ENCODE measurements at places on chromosomes 11 and 22.

DNA sequence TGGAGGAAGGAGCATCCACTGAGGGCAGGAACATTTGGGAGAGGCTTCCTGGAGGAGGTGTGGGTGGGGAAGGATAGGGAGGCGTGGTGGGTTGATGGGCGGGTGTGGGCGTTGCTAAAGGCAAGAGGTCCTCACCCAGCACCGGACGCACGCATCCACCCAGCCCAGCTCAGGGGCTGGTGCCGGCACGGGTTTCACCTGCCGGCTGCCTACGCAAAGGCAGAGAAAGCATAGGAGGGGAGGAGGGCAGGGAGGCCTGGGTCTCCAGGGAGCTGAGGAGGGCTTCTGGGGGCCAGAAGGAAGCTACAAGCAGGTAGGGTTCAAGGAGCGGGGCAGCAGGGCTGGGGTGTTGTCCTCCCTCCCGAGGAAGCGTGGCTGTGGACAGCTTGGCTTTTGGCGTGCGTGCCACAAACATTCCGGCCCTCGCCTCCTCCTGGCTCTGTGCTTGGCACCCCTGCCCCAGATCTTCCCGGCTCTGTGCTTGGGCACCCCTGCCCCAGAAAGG lies 7.8 kb downstream of the SSH3 start:
- DNase-seq: no peak

DNA sequence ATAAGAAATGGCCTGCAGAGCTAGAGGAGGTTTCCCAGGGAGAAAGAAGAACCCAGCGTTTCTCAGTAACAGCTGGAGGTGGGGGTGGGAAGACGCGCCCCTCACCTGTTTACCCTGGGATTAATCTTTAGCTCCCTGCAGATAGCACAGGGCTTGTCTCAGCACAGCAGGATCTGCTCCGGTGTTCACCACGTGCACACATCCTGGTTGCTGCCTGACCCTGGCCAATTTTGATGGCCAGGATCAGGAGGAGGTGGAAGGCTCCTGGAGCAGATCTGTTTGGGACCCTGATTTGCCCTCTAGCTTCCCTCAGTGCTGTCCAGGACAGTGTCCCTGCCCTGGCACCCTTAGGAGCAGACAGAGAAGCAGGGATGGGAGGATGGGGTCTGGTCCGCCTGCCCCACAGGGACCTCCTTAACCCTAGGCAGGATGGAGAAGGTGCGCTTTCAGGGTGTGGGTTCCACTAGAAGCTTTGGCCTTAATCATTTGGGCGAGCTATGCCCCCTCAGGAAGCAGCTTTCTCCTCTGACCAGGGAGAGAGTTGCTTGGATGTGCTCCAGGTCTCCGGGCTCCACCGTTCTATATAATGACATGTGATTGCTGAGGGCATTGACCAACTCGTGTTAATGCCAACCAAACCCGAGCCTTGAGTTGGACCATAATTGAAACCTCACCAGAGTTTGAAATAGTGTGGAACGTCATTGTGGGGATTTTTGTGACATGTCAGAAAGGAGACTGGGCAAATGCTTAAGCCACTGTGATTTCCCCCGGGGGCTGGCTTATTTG lies 19.3 kb downstream of the UPB1 start:
- DNase-seq: no peak

- no peak for DNase-seq
Measured at GRCh38 chr11:70854201-70854600, 398.2 kb downstream of the SHANK2 start.

DNA sequence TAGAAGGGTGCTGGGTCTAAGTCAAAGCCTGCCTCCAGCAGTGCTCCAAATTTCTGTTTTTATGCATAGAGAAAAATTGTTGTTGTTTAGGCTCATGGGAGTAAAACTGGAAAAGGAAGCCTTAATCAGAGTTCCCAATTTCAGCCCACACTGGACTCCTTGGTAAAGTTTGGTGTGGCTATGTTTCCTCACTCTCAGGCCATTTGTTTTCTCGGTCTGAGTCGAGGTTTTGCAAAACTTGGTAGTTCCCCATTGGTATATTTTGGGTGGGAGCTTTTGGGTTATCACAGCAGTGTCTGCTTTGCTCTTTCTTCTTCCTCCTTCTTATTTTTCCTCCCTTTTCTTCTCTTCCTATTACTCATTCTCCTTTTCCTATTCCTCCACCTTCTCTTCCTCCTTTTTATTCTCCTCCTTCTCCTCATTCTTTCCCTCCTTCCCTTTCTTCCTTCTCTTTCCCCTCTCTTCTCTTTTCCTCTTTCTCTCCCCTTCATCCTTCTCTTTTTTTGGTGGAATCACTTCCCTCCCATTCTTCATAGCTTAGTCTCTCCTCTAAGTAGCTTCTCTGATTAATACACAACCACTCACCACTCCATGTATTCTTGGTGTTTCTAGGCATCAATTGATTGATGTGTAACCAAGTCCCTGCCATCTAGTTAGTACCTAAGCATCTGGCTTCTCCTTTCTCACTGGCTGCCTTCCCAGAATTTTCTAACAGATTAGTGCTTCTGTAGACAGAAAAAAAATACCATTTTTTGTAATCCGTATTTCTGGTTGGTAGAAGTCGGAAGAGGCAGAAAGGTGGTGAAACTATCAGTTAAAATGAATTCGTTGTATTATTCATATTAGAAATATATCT lies 10.1 kb downstream of the SLC5A1 start:
- DNase-seq: no peak

DNA sequence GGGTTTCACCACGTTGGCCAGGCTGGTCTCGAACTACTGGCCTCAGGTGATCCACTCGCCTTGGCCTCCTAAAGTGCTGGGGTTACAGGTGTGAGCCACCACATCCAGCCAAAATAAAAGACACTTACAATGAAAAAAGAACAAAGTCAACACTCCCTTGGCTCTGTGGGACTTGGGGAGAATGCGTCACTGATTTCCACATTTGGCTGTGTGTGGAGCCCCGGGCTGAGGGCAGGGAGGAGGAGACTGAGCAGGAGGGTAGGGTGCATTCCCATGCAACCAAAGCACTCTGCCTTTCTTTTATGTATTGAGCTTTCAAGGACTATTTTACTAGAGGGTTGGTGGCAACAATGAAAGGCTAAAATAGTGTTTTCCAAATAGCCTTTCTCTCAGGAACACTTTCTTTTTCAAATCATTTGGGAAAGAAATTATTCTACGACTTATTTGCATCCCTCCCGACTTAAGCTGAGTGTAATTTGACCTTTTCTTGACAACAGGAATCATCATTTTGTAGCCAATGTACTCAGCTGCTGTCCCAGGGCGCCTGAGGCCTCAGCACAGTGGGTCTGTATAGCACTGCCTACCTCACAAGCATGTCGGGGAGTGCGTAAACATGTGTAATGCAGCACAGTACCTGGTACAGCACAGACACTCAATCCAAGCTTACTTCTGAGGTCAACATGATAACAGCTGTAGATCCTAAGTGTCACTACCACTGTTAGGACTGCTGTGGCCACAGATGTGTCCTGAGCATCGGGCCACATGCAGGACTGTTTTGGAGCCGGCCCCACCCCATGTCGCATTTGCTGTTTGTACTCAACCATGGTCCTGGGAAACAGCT lies 10.1 kb upstream of the SERPIND1 start:
- no peak for DNase-seq

DNA sequence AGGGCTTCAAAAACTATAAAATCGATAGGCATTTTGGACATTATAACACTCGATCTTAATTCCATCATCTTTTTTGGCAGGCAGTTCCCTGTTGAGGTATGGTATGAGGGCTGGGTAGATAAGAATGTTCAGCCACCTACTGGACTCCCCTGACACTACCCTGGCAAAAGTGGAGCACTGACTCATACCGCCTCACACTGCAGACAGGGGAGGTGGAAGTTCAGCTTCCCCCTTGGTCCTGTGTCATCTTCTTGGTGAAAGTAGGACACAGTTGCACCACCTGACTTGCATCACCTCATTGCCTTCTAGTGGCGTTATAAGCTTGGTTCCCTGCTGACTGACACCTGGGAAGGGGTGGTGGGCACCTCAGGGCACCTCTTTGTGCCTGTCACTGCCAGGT lies 30.4 kb downstream of the PAAF1 start:
- peak; percentile 39 for DNase-seq

- no peak for DNase-seq
Measured at GRCh38 chr11:64036087-64037026, 626 bp downstream of the FLRT1 start.

DNA sequence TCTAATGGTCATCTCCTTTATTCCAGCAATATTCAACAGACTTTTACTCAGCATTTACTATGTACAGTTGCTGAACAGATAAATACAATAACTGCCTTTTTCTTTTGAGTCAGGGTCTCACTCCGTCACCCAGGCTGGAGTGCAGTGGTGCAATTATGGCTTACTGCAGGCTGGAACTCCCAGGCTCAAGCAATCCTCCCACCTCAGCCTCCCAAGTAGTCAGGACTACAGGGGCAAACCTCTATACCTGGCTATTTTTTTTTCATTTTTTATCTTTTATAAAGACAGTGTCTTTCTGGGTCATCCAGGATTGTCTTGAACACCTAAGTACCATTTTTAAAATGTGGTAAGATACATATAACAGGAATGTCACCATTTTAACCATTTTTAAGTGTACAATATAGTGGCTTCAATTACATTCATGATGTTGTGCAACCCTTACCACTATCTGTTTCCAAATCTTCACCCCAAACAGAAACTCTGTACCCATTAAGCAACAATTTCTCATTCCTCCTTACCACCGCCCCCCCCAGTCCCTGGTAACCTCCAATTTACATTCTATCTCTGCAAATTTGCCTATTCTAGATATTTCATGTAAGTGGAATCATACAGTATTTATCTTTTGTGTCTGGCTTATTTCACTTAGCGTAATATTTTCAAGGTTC lies 67.8 kb downstream of the MIAT start:
- no peak for DNase-seq

DNA sequence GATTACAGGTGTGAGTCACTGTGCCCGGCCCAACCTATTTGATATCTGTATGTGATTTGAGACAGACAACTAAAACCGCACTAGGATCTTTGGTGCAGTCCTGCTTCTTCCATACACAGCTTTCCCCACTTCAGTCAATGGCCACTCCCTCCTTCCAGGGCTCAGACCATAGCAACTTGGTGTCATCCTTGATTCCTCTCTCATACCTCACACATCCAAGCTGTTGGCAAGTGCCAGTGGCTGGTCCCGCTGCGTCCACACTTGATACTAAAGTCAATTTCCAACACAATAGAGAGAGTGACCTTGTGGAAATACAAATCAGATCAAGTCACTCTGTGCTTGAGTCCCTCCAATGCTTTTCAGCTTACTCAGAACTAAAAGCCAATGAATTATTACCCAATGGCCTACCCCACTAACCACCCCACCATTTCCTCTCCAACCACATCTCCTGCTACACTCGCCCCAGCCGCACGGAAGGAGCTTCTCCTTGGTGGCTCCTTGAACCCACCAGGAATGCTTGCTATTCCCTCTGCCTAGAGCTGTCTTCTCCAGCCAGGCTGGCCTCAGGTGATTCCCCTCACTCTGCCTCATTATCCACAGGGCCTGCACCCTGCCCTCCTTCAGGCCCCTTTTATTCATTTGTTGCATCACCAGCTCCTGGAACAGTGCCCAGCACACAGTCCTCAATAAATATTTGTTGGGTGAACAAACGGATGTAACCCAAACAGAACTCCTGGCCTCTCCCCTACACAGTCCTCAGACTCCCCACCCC lies 12.9 kb downstream of the ABTB2 start:
- peak; percentile 72 for DNase-seq

DNA sequence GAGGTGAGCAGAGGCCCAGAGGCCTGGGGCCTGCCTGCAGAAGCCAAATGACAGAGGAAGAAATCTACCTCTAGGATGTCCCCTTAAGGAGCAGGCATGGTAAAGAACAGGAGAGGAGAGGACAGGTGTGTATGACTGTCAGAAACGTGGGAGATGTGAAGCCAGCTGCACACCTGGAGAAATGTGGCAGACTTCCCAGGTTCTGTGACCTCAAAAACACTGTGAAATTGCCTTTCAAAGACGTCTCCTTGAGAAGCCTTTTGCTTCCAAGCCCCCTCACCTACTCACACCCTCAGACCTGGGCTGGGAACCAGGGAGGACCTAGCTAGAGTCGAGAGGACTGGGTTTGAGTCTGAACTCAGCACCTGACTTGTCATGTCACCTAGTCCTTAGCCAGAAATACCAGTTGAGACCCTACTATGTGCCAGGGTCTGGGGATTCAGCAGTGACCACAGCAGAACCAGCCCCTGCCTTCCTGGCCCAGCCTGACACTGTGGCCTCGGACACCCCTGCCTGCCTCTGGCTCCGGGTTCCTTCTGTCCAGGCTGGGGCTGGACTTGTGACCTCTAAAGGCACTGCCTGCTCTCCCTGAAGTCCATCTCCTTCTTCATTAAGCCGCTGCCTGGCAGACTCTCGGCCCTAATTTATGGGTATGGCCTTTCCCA lies 5.6 kb downstream of the TPBGL start:
- no peak for DNase-seq

- no peak for DNase-seq
Measured at GRCh38 chr11:12842933-12843636, 166.0 kb upstream of the RASSF10 start.

- no peak for DNase-seq
Measured at GRCh38 chr22:40877488-40877887, 15.6 kb upstream of the DNAJB7 start.

GRCh38 chr22:27810609-27811151 lies 9.1 kb upstream of the MN1 start:
- no peak for DNase-seq

GRCh38 chr22:24599514-24599913 lies 3.5 kb upstream of the GGT1 start:
- DNase-seq: no peak

- no peak for DNase-seq
Measured at GRCh38 chr11:58592760-58593472, 14.1 kb downstream of the ZFP91 start.

DNA sequence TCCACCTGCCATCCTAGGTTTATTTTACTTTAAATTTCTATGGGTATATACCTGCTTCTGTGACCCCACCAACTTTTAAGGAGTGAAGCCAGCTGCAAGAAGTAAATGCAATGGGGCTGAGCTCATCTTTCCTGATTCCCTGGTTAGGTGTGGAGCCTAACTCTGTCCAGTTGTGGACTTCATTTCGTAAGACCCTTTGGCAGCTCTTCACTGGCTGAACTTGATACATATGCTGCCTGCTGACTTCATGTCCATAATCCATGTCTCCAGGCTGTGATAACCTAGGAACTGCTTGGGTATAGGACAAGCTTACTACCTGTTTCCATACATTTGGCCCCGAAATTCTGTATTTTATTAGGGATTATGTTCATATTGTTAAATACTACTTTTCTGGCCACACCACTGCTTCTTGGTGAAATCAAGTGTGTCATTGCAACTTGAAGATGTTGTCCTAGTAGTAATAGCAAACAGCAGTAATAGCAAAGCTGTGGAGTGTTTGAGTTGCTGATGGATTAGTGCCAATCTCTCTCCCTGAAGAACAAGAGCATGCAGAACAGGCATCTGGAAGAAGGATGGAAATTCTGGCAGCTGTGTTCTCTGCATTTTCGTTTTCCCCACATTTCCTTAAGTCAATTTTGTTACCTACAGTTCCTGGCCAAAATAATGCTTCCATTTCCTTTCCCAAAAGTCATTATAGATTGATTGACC lies 31.2 kb downstream of the LDLRAD3 start:
- no peak for DNase-seq

DNA sequence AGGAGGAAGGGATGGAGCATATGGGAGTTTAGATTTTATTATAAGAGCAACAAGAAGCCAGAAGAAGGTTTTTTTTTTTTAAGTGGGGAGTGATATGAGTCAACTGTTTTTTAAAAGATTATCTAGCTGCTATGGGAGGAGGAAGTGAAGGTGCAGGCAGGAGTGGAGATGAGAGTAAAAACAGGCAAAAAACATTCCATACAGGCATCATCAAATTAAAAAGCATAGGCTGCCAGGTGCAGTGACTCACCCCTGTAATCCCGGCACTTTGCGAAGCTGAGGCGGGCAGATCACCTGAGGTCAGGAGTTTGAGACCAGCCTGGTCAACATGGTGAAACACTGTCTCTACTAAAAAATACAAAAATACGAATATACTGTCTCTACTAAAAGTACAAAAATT lies 368.4 kb upstream of the MTNR1B start:
- no peak for DNase-seq

Measured in SW 1271 (cell line).